ENCODE measurements at places on chromosomes 7 and 10.

DNA sequence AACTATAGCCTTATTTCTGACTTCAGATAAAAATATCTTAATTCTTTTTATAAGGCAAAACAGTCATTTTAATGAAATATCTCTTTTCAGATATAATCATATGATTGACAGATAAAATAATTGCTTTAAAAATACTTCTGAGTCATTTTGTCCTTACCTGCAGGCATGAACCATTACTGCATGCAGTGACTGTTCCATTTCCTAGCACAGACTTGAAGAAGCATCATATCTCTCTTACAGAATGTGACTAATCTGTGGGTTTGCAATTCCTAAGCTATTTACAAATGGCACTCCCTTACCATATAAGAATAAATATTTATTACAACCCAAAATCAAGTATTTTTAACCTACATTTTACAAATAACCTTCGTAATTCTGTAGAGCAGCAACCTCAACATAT lies 120.7 kb downstream of the SRPK2 start:
- DNase-seq: peak; percentile 67

DNA sequence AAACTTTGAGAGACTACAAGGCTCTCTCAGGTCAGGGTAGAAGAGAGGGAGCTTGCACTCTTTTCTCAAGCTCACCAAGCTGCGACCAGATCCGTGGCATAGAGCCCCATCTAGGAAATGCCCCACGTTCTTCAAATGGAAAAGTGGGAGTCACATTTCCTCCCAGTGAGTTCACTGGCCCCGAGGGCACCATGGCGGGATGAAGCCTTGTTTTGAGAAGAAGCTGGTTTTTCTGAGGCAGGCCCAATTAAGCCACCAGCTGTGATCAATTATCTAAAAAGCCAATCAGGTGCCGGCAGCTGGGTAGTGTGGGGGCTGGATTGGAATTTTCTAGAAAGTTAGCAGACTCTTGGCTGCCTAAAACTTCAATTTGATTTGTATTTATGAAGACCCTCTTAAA lies 101.4 kb downstream of the ZNF365 start:
- no peak for DNase-seq

GRCh38 chr7:105306298-105306748 lies 82.4 kb downstream of the SRPK2 start:
- DNase-seq: no peak

DNA sequence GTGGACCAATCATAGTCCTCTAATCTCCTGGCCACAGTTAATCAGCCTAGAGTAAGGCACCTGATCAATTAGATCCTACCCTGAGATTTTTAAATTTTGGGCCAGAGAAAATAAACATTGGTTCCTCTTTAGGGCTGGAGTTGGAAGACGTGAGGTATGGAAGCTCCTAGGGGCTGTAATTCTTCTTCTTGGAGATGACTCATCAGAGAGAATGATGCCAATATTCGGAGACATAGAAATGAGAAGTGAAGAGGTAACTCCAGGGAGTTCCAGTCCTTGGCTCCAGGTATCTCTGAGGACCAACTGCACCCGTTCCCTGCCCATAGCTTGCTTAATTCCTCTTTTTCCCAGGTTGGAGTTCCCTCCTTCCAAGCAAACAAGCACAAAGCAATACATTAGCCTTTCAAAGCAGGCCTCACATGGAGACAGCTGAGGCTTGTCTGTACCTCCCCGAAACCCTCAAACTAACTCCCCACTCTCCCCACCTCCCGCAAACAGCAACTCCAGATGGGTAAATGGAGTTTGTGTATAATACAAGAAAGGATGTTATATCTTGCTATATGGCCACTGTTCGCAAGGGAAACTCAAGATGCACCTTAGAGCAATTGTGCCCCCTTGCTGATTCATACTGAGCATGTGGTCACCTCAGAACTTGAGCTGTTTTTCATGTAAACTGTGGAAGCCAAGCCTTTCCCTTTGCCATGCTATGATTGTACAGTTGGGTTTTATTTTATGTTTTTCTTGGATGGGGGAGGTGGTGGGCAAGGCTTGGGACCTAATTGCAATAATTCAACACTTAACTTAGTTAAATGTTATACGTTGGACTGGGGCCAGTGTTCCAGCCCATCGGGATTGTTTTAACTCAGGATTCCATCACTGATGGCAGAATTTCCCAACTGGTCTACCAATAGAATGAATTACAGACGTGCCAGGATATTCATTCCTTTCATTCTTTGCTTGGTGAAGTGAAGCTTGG lies 29.3 kb downstream of the PIK3AP1 start:
- no peak for DNase-seq

GRCh38 chr10:77649333-77650331 lies 12.0 kb upstream of the KCNMA1 start:
- no peak for DNase-seq

DNA sequence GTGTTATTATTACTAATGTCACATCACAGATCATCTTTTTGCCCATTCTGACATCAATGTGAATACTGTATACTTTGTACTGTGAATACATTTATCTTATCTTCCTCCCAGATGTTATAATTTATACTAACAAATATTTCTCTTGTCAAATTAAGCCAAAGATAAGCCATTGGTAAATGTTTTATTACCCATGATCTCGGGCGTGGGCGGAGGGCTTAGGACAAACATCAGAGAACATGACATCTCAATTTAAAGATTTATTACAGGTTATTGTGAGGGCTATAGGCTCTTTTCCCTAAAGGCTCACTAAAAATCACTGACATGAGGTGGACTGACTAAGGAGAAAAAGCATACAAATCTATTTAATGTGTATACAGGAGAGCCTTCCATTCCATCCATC lies 58.2 kb upstream of the DGKB start:
- no peak for DNase-seq

DNA sequence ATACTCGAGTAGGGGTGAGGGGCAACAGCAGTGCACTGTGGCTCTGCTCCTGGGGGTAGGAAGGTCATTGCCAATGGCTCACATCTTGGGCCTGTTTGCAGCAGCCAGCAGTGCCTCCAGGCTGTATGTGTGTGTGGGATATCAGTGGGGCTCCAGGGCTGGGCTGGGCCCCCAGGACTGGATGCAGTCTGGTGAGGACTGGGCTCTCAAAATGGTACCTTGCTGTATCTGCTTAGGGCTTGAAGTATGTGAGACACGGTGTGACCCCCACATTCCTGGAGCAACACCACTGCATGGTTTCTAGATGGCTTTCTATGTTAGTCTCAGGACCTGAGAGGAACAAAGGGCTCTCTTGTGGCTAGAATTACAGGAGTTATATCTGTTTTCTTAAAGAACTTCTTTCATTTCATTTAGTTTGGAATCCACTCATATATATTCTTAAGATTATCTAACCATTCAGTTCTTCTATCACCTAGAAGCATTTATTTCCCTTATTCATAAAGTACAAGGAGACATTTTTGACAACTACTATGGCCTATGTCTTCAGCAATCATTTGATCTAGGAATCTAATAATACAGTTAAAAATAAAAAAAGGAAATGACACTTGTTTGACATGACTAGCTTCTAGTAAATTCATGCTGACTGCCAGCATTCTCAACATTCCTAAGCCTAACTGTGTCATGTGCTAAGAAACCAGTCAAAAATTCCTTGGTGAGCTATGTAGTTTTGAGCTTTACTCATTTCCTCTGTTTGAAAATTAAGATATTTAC lies 443.2 kb upstream of the SEMA3A start:
- peak; percentile 50 for DNase-seq

- peak; percentile 33 for DNase-seq
These were observed 52.5 kb upstream of the NRP1 start for GRCh38 chr10:33386926-33387325.

DNA sequence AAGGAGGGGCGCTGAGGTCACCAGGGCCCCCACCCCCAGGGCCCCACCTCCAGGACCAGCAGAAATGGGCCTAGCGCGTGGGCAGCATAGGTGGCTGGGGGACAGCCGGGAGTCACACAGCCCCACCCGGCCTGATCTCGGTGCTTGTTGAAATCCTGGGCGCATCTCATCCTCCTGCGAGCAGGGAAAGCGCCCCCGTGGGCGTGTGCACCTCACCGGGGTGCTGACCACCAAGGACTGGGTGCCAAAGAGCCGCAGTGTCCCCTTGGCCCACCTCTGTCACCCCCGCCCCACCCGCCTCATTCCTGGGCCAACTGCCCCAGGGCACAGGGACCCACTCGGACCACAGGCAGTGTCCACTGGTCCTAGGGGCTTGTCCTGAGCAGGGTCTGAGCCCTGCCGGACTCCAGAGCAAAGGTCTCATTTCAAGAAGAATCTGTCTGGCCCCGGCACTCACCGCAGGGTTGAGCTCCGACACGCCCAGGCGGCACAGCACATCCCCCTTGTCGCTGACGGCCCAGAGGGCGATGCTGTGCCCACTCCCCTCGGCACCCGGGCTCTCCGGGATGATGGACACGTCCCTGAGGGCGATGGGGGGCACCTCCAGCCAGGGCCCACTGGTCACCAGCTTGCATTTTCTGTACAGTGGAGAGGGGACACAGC lies 11.4 kb downstream of the BHLHA15 start:
- no peak for DNase-seq

DNA sequence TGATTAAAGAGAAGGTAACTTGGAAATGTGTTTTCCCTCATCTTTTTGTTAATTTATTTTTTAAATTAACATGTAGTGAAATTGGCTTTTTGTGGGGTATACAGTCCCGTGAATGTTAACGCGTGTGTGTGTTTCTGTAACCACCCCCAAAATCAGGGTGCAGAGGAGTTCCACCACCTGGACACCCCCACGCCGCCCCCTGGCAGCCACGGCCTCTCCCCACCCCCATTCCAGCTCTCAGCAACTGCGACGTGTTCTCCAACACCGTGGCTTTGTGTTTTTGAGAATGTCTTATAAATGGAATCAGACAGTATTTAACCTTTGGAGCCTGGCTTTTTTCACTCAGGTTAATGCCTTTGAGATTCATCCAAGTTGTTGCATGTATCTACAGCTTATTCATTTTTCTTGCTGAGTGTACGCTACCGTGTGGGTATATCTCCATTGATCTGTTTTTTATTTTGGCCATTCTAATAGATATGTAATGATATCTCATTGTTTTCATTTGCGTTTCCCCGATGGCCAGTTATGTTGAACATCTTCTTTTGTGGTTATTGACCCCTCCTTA lies 218.8 kb downstream of the EBF3 start:
- no peak for DNase-seq

DNA sequence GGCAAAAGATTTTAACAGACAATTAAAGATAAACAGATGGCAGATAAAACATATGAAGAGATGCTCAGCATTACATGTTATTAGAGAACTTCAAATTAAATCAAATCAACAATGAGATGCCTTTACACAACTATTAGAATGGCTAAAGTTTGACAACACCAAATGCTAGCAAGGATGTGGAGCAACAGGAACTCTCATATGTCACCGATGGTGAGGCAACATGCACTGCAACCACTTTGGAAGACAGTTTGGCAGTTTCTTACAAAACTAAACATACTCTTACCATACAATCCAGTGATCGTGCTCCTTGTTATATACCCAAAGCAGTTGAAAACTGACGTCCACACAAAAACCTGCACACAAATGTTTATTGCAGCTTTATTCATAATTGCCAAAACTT lies 13.7 kb upstream of the ATE1 start:
- DNase-seq: no peak

DNA sequence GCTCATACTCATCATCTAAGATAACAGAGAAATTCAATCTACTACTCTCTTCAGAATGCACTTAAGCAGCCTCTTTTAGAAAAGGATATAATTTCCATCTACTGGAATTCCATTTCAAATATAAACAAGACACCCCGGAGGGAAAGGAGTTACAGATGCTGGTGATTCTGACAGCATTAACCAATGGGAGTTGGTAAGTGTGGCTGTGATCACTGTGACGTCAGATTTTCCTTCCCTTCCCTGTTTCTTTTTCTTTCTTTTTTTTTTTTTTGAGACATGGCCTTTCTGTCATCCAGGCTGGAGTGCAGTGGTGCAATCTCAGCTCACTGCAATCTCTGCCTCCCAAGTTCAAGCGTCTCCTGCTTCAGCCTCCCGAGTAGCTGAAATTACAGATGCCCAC lies 106.6 kb downstream of the ACTR3B start:
- DNase-seq: peak; percentile 9

All from fibroblast of villous mesenchyme (primary cell).